Lung (tissue), 17 donors: ENCODE measurements at places on chromosomes 13 and 19.

- H3K27ac ChIP-seq: no peak overlapping the region
- H3K4me3 ChIP-seq: no peak overlapping the region
- H3K36me3 ChIP-seq: no peaks in the 10 kb centered on the region
- DNase-seq: no peak
- H3K4me1 ChIP-seq: no peaks in the 10 kb centered on the region
These were observed 395.8 kb upstream of the MIR17HG start for GRCh38 chr13:90951663-90952062.

- H3K4me3 ChIP-seq: no peak overlapping the region
- no peak overlapping the region for H3K27ac ChIP-seq
- H3K4me1 ChIP-seq: no peaks in the 10 kb centered on the region
- H3K36me3 ChIP-seq: peaks cover 2% of the 10 kb centered on the region
These were observed 15.0 kb downstream of the LIPE start for GRCh38 chr19:42412227-42412626.

GRCh38 chr19:6092329-6093286, 17.7 kb downstream of the RFX2 start:
- peak; percentile 88 for DNase-seq
- H3K4me3 ChIP-seq: no peak overlapping the region
- H3K27me3 ChIP-seq: no peaks in the 10 kb centered on the region
- no peaks in the 10 kb centered on the region for H3K36me3 ChIP-seq
- peaks cover 19% of the 10 kb centered on the region for H3K4me1 ChIP-seq

DNA sequence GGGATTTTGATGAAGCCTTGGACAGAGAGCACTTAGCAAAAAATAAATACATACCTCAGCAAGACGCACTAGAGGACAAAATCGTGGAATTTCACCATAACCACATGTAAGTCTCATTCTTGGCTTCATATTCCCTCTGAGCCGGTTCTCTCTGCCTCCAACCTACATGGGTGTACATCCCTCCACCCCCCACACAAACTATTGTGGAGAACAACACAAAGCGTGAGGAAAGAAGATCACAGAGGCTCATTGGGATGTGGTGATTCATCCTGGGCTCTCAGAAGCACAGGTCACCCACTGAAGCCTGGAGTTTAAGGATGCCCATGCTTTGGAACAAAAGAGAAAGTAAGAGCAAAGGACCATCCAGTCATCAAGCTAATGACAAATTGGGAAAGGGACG, 192.2 kb downstream of the STK24 start:
- peaks cover 4% of the 10 kb centered on the region for H3K4me1 ChIP-seq
- no peak for DNase-seq
- no peak overlapping the region for H3K4me3 ChIP-seq
- no peaks in the 10 kb centered on the region for H3K27me3 ChIP-seq
- no peak overlapping the region for H3K27ac ChIP-seq

GRCh38 chr13:104983601-104984000, 1551.9 kb downstream of the EFNB2 start:
- H3K36me3 ChIP-seq: no peaks in the 10 kb centered on the region
- H3K4me1 ChIP-seq: peaks cover 10% of the 10 kb centered on the region
- DNase-seq: peak; percentile 7
- no peak overlapping the region for H3K4me3 ChIP-seq
- H3K27ac ChIP-seq: no peak overlapping the region
- H3K27me3 ChIP-seq: no peaks in the 10 kb centered on the region

- DNase-seq: no peak
- peaks cover 9% of the 10 kb centered on the region for H3K4me1 ChIP-seq
- no peaks in the 10 kb centered on the region for H3K36me3 ChIP-seq
- H3K27ac ChIP-seq: no peak overlapping the region
- no peaks in the 10 kb centered on the region for H3K27me3 ChIP-seq
These were observed 13.7 kb downstream of the FGF9 start for GRCh38 chr13:21684576-21684975.

- H3K4me3 ChIP-seq: peak overlapping the region; percentile 84
- peak overlapping the region; percentile 99 for H3K27ac ChIP-seq
- no peaks in the 10 kb centered on the region for H3K27me3 ChIP-seq
- DNase-seq: peak; percentile 58
- peaks cover 19% of the 10 kb centered on the region for H3K4me1 ChIP-seq
- H3K36me3 ChIP-seq: no peaks in the 10 kb centered on the region
These were observed 568 bp downstream of the ATP11A start for GRCh38 chr13:112690283-112690929.
